ENCODE measurements at places on chromosomes 13 and 19.

GRCh38 chr13:57638186-57638890, 6.8 kb downstream of the PCDH17 start:
- DNase-seq = no peak

- no peak for DNase-seq
Measured at GRCh38 chr19:15641901-15642491, 1.3 kb downstream of the CYP4F3 start.

DNA sequence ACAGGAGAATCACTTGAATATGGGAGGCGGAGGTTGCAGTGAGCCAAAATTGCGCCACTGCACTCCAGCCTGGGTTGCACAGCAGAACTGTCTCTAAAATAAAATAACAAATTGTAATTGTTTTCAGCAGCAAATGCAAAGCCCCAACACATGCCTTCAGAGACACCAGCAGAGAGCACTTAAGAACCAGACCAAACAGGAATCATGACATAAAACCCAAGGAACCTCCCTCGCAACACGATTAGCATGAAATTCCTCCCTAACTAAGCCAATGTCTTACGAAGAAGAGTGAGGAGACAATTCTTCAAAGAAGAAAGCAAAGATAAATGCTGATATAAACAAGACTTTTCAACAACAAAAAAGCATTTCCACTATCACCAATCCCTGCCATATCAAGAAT, 40.1 kb downstream of the PSPC1 start:
- DNase-seq = no peak

GRCh38 chr13:24802074-24802473, 38.1 kb downstream of the RNF17 start:
- DNase-seq = no peak

DNA sequence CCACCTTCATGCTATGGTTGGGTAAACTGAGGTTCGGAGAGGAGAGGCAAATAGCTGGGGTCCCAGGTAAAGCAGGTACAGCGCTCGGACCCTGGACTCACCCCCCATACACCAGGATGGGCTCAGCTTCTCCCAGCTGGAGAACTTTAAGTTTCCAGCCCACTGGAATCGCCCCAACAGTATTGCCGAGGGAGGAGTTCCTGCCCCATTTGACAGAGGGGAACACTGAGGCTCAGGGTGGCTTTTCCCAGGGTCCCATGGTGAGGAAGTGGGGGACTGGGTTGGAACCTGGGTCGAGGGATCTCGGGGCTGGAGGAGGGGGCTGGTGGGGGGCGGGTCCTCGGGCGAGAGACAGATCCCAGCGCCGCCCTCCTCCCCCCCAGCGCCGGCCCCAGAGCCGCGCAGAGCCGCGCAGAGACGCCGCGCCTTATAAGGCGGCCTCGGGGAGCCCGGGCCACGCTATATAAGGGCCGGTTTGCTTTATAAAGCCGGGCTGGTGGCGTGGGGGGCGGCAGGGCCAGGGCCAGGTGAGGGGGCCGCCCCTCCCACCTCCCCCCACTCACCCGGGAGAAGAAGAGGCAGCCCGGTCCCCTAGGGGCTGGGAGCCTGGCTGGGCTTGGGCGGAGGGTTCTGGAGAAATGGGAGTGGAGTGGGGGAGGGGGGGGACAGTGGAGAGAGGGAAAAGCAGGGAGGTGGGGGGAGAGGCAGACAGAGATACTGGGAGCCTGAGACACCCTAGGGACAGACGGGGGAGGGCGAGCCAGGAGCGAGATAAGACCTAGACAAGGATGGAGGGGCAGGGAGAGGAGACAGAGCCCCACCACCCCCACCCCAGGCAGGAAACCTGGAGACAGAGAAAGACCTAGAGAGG, 1.1 kb downstream of the CNN1 start:
- no peak for DNase-seq

Measured in frontal cortex (tissue), 4 donors.